ENCODE measurements at places on chromosomes 1 and 21.

DNA sequence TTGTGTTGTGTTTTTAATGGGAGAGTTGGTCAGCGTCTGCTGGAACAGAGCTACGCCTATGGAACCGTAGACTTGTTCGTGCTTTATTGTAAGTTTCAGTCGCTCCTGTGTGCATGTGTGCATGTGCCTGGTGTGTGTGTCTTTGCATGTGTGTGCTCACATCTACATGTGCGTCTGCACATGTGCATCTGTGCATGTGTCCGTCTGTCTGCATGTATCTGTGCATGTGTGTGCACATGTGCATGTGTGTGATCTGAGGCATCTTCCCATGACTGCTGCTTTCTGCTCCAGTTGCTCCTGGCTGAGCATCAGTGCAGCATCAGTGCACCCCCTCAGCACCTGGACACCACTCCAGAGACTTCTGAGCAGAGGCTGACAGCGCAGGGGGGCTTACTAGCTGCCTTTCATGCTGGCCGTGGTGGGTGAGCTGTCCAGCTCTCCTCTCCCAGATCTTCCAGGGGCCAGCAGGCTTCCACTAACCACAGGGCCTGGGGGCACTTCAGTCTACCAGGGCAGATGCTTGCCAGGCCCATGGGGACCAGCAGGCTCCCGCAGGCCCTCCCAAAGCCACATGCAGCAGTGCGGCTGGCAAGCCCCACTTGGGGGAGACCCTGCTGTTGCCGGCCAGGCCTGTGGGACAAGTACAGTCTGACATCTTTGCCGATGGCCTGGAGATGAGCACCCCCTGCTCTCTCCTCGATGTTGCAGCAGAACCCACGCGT, 47.8 kb upstream of the PCBP3 start:
- DNase-seq, result no peak

GRCh38 chr21:31162079-31162699, 123.9 kb upstream of the KRTAP19-8 start:
- no peak for DNase-seq

- DNase-seq, result no peak
These were observed 342.1 kb upstream of the C1orf87 start for GRCh38 chr1:60415696-60416095.

GRCh38 chr21:29403922-29404538, 105.3 kb downstream of the BACH1 start:
- no peak for DNase-seq

GRCh38 chr1:109659997-109660690, 4.2 kb downstream of the GSTM4 start:
- no peak for DNase-seq

DNA sequence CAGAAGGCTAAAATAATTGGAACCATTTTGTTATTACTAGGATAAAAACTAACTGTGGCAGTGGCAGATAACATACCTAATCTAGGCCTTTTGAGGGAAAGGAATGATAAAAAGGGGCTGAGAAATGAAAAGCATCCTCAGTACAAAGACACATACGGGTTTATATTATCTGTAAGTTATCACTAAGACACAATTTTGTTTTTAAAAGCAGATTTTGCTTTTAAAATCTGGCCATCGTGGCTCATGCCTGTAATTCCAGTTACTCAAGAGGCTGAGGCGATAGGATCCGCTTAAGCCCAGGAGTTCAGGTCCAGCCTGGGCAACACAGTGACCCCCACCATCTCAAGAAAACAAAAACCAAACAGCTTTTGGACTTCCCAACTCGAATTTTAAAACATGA, 24.8 kb upstream of the HP1BP3 start:
- DNase-seq, result no peak

GRCh38 chr1:109730666-109731065, 10.2 kb downstream of the GSTM3 start:
- DNase-seq, result no peak

DNA sequence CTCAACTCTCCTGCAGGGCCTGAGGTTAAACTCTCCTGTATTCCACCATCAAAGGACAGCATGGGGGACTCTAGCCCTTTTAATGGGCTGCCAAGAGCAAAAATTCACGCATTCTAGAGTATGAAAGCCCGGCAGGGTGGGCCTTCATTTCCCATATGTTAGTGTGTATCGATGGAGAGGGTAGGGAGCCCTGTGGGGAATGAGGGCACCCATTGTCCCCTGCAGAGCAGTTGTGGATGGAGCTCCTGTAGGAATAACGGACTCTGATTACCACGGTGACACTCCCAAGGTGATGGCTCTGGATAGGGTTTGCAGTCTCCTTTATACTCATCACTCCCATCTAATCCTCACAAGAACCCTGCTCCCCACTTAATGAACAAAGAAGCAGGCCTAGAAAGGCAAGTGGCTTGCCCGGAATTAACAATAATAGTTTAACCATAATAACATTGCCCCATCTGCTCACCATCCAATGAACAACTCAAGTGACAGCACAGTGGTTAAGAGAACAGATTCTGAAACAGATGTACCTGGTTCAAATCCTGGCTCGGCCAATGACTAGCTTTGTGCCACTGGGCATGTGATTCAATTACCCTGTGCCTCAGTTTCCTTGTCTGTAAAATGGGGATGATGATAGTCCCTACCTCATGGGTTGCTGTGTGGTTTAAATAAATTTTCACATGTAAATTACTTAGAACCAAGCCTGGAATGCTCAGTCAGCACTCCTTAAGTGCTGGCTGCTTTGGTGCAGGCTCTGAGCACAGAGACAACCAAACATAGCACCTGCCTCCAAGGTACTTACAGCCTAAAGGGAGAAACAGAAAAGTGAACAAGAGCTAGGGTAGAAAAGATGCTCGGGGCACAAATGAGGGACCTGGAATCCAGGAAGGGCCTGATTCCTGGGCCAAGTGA, 29.0 kb downstream of the HIVEP3 start:
- DNase-seq, result no peak

DNA sequence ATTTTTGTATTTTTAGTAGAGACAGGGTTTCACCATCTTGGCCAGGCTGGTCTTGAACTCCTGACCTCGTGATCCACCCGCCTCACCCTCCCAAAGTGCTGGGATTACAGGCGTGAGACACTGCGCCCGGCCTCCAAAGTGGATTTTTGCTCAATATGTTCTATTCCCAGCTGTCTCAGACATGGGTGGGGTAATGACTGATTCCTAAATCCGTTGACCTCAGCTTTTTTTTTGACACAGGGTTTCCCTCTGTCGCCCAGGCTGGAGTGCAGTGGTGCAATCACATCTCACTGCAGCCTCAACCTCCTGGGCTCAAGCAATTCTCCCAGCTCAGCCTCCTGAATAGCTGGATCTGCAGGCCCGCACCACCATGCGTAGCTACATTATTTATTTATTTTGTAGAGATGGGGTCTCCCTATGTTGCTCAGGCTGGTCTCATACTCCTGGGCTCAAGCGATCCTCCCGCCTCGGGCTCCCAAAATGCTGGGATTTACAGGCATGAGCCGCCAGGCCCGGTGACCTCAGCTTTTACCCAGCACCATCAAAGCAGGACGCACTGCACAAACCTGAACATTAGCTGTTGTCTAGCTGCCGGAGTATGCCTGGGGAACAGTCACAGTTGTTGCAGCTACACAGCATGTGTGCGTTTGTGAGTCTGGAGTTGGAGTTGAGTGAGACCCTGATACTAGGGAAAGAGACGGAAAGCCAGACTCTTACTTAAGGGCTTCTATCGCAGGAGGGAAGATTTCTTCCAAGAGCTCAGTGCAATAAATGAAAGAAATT, 43.7 kb upstream of the PSEN2 start:
- no peak for DNase-seq

All from GM20000 (cell line).